ENCODE measurements at places on chromosomes 4 and X. TPM values are rescaled to one million over a fixed set of nuclear protein-coding genes. Genes with fewer than 3 reads are reported as not detected.

- DNase-seq: no peak
Measured at GRCh38 chr4:6753103-6753560, 29.4 kb upstream of the KIAA0232 start.

- peak; percentile 47 for DNase-seq
Measured at GRCh38 chr4:151324752-151325110, 674 bp downstream of the SH3D19 start.

DNA sequence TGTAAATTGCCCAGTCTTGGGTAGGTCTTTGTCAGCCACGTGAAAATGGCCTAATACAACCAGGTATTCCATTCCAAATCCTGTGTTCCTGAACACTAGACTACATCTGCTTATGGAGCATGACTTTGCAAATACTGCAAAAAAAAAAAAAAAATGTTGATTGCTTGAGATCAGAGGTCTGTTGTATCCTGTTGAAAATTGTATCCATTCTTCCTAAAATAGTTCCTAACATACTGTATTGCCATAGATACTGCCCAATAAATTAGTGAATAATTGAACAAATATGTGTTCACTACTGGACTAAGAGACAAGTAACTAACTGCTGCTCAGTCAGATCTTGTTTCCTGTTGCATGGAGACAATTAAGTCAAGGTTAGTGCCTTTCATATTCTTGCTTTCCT, 164.3 kb upstream of the PABPC4L start:
- DNase-seq: peak; percentile 10

DNA sequence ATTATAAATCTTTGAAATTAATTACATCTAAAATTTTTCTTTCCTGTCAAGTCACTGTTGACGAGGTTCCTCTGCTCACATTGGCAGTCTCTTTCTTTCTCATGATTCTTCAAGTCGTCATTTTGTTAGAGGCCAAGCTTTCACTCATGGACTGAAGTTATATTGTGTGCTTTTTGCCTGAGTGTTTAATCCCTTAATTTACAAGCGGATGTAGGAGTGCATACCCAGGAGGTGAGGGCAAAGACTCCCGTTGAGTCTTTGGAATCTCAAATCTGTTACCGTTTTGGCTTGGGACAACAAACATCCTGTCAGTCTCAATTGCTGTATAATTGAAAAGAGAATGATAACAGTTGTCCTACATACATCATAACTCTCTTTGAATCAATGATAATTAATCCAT, 345.0 kb downstream of the TRIML1 start:
- DNase-seq: no peak

GRCh38 chr4:109441862-109442458, 8.3 kb downstream of the SEC24B start:
- DNase-seq: peak; percentile 19

- peak; percentile 94 for DNase-seq
Measured at GRCh38 chr4:150818661-150819060, 196.4 kb downstream of the LRBA start.

GRCh38 chrX:130631011-130631410, 229.2 kb downstream of the RBMX2 start:
- DNase-seq: no peak

DNA sequence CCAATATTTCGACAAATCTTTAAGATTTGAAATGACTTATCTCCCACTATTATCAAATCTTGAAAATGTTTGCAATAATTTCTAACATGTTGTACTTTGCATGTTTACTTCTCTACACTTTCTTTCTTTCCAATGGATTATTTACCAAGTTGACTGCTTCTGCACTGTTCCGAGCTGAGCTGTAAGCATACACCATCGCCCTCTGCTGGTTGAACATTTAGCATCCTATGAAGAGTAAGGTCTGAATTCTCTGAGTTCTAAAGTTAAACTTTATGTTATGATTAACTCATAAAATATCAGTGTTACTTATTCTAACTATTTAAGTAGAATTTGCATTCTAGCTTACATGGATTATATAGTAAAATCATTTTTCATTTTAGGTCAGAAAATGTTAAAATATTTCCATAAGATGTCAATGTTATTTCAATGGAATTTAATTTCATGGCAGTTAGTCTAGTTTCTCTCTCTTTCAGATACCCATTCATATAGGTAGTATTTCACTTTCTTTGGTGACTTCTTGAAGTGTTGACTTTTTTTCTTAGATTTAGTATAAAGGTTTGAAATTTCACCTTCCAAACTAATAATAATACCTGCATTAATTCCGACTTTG, 137.4 kb downstream of the DKK2 start:
- peak; percentile 53 for DNase-seq

GRCh38 chrX:42732506-42732905, 45.5 kb downstream of the PPP1R2C start:
- no peak for DNase-seq

DNA sequence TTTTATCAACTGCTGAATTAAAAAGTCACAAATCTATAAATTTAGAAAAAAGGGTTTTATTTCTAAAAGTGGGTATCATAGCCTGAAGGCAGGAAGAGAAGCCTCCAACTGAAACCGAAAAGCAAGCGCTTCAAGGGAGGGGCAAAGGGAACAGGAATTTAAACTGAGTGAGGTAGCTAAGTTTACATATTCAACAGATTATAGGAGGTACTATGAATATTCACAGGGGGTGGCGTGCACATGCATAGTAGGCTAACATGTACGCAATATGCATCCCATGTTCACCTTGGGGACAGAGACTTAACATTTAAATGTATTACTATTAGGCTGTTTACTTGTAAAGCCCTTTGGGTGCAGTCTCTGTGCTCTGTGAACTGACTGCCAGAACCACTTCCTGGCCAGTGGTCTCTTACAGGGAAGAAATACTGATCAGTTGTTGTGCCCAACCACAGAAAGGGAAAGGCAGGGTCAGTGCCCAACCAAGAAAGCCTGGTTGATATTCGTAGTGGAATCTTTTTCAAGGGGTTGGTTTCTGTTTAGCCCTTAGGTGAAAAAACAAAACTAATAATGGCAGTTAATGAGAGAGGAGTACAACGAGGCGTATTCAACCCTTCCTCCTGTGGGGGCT, 168.7 kb upstream of the GALNTL6 start:
- DNase-seq: no peak

- DNase-seq: no peak
Measured at GRCh38 chr4:21885770-21886169, 62.8 kb downstream of the KCNIP4 start.

DNA sequence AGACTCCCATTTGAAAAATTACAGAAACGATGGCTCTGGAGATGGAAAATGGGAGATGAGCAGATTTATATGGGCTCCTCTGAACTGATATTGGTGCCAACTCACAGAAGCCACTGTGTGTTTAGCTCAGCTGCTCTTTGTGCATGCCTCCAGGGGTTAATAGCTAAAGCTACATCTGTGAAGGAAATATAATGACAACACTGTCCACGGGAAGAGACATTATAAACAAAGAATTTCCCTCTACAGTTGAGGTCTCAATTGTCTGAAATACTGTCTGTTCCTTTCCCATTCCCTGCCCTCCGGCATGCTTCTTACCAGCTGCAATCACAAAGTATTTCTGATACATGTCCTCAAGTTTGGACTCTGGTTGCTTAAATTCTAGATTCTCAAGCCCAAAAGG, 40.4 kb downstream of the PPA2 start:
- no peak for DNase-seq

- DNase-seq: peak; percentile 52
Measured at GRCh38 chrX:38347136-38347535, 5.3 kb upstream of the OTC start.

DNA sequence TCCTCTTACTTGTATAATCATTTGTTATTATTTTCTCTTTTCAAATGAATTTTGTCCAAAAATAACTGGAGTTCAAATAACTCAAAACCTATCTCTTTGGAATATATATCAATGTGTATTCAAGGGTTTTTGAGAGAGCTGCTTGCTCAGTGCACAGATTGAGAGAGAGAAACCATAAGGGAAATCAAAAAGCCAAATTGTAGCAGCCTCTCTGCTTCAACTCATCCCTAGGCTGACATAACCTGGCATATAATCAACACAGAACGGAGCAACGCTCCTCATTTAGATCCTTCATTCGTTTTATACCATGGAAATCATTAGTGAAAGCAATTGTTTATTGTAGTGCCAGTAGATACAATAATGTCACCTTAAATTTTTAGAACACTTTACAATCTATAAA, 1.8 kb upstream of the GPM6A start:
- DNase-seq: no peak

DNA sequence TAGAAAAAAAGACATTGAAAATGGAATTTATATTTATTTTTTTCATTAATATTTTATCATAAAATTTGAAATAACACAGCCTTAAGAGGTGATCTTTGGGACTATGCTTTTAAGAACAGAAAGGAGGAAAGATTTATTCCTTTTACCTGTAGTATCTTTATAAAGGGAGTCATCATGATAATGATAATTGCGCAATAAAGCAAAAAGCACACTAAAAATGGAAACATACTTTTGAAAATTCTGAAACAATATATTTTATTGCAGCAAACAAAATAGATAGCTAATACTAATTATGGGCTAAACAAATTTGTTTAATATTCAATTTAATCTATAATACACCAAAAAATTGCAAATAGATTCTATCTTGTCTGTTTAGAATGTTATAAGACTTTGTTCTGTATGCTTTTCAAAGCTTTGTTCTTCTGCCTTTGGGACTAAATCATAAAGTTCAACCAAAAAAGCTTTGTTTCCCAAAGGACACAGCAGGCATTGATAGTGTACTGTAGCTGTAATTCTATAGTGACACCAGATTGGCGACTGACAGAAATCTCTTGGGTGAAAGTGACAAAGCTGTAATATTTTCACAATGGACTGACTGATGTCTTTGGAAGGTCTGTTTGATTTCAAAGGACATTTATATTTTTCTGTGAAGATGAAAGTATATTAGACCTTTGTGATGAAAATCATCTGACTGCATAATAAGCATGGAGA, 2156.6 kb upstream of the TENM3 start:
- DNase-seq: no peak

DNA sequence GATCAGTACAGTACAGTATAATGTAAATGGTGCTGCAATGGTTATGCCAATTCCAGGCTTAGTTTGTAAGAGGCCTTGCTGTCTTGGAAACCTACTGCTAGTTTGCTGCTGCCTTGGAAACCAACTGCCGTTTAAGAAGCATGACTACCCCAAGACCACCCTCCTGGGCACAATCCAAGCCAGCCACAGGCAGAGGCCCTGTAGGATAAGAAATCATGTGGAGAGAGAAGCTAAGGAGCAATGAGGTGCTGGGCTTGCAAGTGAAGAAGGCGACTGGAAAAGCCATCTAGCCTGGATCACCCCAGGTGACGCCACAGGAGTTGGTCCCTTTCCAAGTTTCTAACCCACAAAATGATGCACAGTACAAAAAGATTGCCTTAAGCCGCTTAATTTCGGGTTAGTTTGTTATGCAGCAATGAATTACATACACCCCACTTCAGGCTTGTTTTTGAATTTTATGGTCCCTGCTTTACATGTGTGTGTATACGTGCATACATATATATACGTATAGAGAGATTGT, 16.9 kb downstream of the ZFP42 start:
- DNase-seq: no peak

DNA sequence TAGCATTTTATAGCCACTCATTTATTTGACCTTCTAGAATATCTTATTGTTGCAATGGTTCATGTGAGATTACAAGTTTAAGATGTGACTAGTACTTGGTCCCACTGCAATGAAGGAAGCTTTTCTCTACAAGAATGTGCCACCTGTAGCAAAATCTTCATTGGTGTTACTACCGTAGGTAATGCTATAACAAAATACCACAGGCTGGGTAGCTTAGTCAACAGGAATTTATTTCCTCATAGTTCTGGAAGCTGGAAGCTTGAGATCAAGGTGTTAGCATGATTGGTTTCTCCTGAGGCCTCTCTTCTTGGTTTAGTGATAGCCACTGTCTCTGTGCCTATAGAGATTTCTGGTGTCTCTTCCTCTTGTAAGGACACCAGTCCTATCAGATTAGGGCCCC, 441.0 kb downstream of the GPM6A start:
- no peak for DNase-seq

DNA sequence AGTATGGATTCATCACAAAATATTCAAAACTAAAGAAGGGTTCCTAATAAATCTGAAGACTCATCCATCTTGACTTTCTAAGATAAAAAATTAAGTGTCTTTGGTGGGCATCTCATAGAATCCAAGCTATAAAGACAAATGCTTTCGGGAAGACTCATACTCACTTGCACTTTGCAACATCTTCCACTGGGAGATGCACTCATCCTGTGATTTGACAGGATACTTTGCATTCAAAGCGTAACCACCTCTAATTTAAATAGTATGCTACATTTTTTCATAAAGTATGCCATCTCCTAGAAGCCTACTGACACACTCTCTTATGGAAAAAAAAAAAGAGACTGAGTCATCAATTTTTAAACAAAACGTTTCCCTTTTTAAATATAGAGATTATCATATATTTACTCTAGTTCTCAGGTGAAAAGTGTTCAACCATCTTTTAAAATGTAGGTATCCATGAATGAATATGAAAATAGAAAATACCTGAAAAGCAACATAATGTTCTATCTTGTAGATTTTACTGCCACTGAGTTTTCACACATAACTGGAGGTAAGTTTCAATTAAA, 119.6 kb downstream of the KLHL13 start:
- peak; percentile 63 for DNase-seq

DNA sequence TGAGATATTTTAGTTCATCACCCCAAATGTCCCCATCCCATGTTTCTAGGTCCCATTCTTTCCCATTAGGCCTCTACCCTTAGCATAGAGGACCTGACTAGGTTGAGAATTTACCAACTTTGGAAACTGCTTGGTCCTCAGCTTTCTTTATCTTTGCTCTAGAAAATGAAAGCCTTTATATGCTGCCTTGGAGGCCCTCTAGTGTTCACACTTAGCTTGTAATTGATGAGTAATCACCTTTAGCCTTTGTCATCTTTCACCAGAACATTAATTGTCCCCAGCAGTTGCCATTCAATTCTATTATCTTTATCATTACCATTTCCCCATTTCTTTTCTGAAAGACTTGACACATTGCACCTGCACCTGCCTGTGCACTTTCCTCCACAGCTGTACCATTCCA, 589.2 kb upstream of the NR3C2 start:
- peak; percentile 19 for DNase-seq

FHDC1 gene
- under 0.01 TPM for total RNA-seq

ACTRT1 gene
- total RNA-seq: not detected

TMEM156 gene
- 0.54 TPM for total RNA-seq

MCF2 gene
- not detected for total RNA-seq

CASP6 gene
- total RNA-seq: 45.0 TPM

MAGED4B gene
- 35.5 TPM for total RNA-seq

SNX25 gene
- 28.3 TPM for total RNA-seq

CPE gene
- 3.6 TPM for total RNA-seq

CD38 gene
- not detected for total RNA-seq

ARMCX1 gene
- total RNA-seq: 22.9 TPM

MTTP gene
- total RNA-seq: under 0.01 TPM

TDO2 gene
- total RNA-seq: 0.28 TPM

SLC25A43 gene
- total RNA-seq: 12.5 TPM

SHROOM3 gene
- total RNA-seq: 19.5 TPM

GPR78 gene
- under 0.01 TPM for total RNA-seq

Data from IMR-90 (cell line).